ENCODE measurements at places on chromosomes 16 and 17.

- DNase-seq = no peak
Measured at GRCh38 chr17:65278050-65278819, 141.1 kb downstream of the RGS9 start.

- DNase-seq = no peak
Measured at GRCh38 chr16:4433228-4433627, 7.6 kb downstream of the DNAJA3 start.

DNA sequence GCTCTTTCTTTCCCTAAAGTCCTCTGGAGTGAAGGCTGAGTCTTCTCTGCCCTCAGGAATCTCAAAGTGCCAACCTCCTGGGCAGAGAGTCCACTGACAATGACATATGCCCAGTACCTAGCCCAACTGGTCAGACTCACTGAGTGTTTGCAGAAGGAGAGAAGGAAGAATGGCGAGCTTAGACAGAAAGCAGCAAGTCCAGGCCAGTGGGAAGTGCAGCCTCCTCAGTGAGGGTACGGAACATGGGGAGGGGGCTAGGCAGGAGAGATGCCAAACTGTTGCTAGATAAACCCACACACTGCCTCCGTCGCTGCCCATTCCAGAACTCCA is 678 bp downstream of the EXOC7 start:
- DNase-seq = no peak

- DNase-seq = peak; percentile 77
Measured at GRCh38 chr17:29180034-29180787, at the start of gene MYO18A. Gene MYO18A, minus strand, starts transcription at chr17:29180398. Its CDS starts 13,458 bp downstream, at chr17:29166940.

GRCh38 chr16:80594756-80595155 is 54.0 kb downstream of the DYNLRB2 start:
- DNase-seq = no peak

DNA sequence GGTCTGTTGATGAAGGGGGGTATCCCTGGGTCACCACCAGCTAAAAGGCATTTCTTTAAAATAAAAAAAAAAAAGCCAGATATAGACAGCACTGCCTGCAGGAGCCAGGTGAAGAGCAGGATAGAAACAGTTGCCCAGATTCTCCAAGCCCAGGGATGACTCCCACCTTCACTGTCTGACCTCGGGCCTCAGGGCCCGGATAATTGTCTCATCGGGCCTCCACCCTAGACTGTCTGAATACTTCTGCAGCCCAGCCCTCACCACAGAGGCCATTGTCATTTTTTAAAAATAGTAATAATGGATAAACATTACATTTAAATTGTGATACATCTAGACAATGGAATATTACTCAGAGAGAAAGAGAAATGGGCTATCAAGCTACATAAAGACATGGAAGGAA is 92.8 kb upstream of the TNRC6C start:
- no peak for DNase-seq

DNA sequence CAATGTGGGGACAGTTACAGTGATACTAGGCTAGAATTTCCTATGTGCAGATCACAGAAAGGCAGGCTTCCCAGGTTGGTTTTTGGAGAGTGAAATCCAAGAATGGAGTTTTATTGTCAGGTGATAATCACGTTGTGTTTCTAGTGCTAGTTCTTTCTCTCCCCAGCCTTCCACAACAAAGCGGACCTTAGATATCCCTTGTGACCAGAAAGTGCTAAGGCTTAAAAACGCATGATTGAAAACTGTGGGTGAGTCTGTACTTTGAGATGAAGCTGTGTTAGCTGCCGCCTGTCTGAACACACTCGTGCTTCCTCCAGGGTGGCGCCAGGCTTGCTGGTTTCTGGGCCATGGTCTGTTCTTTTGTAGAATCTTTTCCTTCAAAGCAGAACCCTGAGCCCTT is 52.1 kb downstream of the BANP start:
- no peak for DNase-seq

GRCh38 chr16:4404247-4404966 is 12.0 kb downstream of the CORO7 start:
- DNase-seq = no peak

DNA sequence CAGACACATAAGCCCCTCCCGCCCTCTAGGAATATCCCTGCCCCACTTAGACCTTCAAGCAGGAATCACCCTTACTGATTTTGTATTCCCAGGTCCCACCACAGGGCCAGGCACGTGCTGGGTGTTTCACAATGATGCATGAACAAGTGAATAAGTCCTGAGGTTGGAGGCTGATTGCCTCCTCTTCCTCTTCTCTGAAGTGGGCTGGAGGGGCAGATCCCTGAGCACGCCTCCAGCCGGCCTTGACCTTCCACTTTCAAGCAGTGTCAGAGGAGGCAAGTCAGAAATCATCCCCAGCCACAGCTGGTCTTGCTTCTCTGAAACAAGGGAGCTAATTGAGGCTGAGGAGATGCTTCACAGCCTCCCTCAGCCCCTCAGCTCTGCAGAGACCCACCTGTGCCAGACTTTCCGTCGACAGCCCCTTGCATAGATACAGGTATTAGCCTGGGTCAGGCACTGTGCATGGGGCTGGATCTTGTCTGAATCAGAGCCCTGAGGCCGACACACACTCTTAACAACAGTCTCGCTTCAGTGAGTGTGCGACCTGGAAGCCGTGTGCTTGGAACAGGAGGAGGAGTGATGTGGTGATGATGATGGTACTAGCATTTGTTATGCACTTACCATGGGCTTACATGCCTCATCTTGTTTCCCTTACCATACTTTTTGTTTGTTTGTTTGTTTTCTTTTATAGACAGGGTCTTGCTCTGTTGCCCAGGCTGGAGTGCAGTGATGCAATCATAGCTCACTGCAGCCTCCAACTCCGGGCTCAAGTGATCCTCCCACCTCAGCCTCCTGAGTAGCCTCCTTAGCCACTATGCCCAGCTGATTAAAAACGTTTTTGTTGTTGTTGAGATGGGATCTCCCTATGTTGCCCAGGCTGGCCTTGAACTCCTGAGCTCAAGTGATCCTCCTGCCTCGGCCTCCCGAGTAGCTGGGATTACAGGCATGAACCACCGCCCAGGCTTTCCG is 15.0 kb downstream of the MRM1 start:
- DNase-seq = no peak

DNA sequence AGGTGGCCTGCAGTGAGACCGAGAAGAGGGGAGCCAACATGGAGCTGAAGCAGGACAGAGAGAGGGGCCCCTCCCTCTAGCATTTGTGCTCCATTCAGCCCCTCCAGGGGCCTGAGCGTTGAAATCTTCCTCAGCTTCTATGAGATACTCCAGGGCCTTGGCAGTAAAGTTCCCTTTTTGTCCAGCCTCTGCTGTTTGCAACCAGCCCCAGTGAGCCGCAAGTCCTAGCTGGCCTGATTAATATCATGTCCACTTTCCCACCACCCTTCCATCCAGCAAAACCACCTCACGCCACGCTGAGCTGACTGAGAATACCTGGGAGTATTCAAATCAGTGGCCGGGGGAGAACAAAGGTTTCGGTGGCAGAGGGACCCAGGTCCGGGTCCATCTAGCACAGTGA is 11.7 kb upstream of the RPH3AL start:
- no peak for DNase-seq

DNA sequence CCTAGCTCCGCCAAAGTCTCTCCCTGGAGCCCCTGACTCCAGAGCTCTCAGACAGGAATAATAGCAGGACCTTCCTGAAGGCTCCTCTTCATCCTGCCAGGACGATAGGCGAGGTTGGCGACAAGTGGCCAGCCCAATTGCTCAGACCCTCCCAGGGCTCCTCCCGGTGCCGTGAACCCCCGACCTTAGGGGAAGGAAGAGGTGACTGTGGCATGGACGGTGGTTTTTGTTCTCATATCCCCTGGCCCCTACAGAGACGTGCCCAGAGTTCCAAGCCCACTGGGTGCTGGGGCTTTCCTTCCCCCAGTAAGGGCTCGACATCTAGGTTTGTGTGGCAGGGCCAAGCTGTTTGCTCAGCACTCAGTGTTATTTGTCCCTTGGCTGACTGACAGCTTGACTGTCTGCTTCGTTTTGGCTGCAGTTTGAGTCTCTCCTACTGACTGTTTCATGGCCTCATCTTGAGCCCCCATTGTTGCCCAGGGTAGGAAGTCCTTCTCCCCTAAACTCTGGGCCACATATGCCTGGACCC is 4.6 kb upstream of the ADCY7 start:
- DNase-seq = no peak

Measured in dorsolateral prefrontal cortex (tissue), 122 donors.